Natural killer cell treated with Interleukin-12 subunit alpha and Interleukin-12 subunit beta and Interleukin-15 and Interleukin-18, amount 100 ng/mL, for 72 hours (primary cell): ENCODE measurements at places on chromosomes 5 and 9.
A peak's percentile ranks its signal among the peaks of the same experiment; 100 is the strongest.

- DNase-seq, result no peak
Observed at GRCh38 chr5:124342986-124343385, 403.5 kb downstream of the ZNF608 start.

DNA sequence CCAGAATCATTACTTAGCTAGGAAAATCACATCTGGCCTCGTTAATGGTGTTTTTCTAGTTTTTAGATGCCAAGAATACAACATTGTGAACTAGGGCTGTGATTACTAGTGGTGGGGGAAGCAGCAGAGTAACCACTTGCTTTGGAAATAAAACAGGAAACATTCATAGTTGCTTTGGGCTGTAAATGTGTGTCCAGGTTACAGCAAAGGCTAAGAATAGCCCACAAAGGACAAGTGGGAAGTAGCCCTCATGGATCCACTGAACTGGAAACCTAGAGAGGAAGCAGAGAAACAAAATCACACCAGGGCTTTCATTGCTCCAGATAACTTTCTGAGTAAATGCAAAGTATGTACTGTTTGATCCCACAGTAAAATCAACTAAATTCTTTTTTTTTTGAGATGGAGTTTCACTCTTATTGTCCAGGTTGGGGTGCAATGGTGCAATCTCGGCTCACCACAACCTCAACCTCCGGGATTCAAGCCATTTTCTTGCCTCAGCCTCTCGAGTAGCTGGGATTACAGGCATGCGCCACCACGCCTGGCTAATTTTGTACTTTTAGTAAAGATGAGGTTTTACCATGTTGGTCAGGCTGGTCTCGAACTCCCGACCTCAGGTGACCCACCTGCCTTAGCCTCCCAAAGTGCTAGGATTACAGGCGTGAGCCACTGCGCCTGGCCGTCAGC lies 56.2 kb upstream of the TNFSF15 start:
- no peak for DNase-seq

DNA sequence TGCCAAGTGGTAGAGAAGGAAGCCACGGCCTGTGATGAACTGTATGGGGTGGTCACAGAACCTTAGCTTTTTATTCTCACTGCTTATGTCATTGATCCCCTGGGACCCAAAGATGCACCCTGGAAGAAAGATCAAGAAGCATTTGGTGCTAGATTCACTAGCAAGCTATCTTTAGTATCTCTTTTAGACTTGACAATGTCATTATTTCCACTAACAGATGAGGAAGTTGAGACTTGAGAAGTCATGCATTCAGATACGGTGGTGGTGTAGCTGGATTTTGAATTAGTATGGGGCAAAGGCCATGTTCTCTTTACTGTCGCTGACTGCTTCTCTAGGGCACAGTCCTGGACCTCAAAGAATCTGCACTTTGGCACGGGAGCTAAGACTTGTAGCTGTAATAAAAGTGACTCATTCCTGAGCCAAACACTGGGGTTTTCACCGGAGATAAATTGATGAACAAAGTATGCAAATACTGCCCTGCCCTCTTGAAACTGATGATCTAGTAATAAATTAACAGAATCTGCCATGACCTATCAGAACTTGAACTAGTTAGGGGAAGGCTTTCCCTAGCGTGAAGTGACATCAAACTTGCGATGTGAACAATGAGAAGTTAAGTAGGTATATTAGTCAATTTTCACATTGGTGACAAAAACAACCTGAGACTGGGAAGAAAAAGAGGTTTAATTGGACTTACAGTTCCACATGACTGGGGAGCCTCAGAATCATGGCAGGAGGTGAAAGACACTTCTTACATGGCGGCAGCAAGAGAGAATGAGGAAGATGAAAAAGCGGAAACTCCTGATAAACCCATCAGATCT lies 5.4 kb downstream of the GDA start:
- DNase-seq, result no peak

GRCh38 chr5:101796427-101796826 lies 499.7 kb downstream of the SLCO4C1 start:
- DNase-seq, result no peak

GRCh38 chr9:84235511-84235910 lies 105.0 kb downstream of the SLC28A3 start:
- no peak for DNase-seq

DNA sequence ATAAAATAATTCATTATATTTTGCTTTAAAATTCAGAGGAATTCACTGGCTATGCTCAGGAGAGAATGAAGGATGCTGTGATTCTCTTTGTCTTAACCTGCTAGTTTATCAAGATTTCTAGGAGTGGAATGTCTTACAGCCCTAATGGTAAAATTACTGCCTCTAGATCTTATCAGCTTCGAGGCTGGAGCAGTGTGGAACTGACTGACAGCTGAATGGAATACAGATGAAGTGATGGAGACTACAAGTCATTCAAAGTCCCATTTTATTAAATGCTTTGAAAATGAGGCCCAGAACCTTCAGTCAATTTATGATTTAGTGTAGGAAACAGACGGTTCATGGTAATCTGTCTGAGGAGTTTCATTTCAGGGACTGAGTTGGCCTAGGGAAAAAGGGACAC lies 202.1 kb downstream of the RFX3 start:
- DNase-seq, result no peak

- no peak for DNase-seq
Observed at GRCh38 chr9:87874304-87874623, 8.4 kb upstream of the SPATA31E1 start.

DNA sequence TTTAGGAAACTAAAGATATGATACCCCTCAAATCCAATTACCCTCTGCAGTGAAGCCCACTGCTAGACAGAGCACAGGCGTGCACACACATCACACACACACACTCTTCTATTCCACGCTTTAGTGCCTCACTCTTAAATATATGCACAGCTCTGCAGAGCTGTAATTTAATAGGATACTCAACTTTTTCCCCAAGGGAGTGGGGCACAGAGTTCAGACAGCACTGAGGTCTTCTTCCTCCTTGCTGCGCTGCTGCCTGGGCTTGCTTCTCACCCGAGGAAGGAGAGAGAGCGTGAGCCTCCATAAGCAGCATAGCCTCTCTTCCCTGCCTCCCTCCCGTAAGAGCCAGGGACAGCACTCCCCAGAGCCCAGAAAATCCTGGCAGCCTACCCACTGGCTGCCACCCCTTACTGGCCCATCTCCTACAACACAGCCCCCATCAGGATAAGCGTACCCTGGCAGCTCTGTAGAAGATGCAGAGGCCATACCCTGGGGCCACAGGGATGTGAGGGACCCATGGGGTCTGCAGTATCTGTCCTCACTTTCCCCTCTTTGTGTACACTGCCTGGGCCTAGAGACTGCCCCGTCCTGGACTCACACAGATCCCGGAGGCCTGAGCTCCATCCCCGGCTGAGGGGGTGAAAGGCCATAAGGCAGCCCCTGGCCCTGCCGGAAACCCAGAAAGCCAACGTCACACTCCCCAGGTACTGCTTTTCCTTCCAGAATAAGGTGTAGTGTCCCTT lies 102.1 kb downstream of the C5orf15 start:
- no peak for DNase-seq

GRCh38 chr5:90548069-90548593 lies 10.5 kb upstream of the ADGRV1 start:
- no peak for DNase-seq

DNA sequence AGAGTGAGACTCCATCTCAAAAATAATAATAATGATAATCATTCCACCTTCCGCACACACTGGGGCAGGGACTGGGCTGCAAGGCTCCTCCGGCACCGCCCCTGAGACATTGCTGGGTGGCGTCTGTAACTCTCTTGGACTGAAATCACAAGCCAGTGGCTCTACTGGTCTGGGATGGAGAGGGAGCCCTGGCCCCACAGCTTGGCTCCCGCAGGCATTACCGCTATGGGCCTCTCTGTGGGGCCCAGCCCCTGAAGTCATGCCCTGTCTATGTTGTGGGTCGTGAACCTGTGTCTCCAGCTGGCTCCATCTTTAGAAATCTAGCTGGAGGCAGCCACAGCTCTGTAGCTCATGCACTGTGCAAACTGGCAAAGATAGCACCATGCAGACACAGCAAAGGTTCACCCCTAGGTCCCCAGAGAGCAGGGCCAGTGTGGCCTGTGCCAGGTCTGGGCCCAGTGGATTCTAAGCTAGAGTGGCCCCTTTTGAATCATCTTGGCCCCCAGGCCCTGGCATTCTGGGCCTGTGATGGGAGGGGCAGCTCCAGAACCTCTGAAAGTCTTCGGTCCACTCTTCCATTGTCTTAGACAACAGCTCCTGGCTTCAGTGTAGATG lies 36.1 kb upstream of the COL5A1 start:
- DNase-seq, result peak; percentile 49

DNA sequence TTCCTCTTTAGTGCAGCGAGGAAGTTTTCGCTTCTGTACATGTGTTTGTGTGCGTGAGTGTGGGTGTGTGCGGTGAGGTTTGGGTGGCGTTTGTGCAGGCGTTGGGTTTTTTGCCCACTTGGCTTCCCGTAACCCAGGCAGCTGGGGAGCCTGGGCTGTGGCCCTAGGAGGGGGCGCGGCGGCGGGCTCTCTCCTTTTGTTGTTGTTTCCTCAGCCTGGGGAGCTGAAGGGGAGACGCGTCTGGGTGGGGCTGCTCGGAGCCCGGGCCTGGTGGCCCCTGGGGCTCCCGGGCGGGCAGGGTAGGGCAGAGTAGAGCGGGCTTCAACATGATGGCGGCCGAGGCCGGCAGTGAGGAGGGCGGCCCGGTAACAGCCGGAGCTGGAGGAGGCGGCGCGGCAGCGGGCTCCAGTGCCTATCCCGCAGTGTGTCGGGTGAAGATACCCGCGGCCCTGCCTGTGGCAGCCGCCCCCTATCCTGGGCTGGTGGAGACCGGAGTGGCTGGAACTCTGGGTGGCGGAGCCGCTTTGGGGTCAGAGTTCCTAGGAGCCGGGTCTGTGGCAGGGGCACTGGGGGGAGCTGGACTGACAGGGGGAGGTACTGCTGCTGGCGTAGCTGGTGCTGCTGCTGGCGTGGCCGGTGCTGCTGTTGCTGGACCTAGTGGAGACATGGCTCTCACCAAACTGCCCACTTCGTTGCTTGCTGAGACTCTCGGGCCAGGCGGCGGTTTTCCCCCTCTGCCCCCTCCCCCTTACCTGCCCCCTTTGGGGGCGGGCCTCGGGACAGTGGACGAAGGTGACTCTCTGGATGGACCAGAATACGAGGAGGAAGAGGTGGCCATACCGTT lies 665 bp downstream of the RASA1 start:
- peak; percentile 64 for DNase-seq

DNA sequence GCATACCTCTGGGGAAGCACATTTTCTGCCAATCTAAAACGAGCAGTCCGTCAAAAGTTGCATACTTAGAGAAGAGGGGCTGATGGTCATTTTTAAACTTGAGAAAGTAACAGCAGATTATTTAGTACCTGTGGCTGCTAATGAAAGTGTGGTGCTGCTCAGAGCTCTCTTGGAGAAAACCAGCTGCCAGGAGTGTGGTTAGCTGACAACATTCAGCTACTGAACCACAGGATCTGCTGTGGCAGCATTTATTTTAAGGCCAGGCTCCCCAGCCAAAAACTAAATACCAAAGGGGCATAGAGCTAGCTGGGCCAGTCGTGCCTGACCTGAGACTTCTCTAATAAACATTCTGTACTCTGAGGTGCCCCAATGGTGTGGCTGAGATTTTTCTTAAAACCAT lies 203.6 kb downstream of the EDIL3 start:
- DNase-seq, result no peak
